ENCODE measurements at places on chromosomes 2 and 18.

DNA sequence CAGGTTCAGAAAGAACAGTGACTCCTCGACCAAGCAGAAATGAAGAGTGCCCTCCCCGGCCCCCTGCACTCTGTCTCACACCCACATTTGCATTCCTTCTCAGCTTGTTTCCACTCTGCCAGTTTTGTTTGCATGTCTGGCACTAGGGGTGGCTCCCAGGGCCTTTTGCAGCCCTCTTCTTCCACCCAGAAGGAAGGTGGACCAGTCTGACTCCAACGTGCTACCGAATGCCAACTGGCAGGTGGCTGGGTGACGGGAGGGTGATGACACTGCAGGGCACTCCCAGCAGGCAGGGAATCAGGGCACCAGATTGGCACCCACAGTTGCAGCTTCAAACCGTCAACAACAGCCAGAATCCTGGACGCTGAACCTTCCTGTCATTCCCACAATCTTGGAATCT is 371.1 kb downstream of the TXNL1 start:
- no peak for DNase-seq

DNA sequence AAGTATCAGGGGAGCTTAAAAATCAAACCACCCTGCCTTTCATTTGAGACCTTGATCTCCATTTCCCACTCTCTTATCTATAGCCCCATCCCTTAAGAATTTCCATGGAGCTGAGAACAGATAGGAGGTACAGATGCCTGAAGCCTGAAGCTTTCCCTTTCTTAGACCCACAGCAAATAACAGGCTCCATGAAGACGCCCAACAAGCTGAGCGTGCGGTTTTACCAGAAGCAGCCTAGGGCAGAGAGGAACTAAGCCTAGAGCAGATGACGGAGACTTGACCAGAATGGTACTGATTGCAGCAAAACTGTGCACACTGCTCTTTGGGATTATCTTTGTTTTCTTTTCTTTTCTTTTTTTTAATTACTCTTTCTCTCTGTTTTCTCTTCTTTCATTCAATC is 1.7 kb upstream of the ERBB4 start:
- DNase-seq: no peak

- DNase-seq: no peak
Observed at GRCh38 chr2:195859513-195859912, 202.5 kb downstream of the SLC39A10 start.

DNA sequence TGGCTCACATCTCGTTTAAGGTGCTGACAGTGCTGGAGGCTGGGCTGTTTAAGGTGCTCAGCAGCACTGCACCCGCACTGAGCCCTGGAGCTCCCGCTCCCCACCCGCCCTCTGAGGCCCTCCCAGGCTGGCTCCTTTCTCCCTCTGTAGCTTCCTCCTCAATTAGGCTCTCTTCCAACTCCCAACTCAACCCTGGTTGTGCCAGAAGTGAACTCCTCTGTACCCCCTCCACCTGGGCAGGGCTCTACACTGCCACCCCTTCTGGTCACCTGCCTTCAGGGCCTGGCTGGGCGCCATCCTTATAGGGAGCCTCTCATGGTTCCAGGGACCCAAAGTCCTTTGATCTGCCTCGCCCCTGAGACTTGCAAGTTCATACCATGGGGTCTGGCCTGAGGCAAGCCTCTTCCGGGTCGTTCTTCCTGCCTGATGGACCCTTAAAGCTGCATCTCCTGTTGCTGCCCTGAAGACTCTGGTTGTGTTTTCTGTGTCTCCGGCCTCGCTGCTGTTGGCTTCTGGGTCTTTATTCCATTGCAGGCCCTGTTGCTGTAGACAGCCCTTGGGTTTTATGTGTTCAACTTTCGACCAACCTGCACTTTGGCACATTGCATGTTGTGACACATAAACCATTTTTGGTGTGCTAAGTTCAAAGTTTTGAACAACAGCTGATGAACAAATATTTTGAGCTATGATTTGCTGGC is 199.6 kb downstream of the LDLRAD4 start:
- DNase-seq: no peak

DNA sequence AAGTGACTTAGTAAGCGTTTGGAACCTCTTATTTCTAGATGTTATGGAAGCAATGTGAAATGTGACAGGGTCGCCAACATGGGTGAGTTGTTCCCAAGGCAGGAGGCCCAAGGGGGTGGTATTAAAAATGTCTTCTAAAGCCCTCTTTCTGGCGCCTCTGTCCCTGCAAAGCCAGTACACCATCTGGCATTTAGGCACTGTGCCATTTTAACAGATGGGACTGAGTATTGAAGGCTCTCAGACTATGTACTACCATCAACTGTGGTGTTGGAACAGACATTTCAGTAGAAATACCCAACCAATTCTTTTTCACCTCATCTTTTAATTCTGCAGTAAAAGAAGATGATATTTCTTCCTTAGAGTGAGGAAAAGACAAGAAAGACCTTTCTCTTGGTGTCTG is 384.5 kb upstream of the MMADHC start:
- DNase-seq: no peak

- DNase-seq: no peak
Observed at GRCh38 chr18:3328532-3328931, 66.6 kb downstream of the MYL12B start.

- peak; percentile 8 for DNase-seq
Observed at GRCh38 chr2:144198116-144198515, 321.8 kb downstream of the ZEB2 start.

- DNase-seq: no peak
Observed at GRCh38 chr2:65465857-65466256, 33.5 kb upstream of the SPRED2 start.

DNA sequence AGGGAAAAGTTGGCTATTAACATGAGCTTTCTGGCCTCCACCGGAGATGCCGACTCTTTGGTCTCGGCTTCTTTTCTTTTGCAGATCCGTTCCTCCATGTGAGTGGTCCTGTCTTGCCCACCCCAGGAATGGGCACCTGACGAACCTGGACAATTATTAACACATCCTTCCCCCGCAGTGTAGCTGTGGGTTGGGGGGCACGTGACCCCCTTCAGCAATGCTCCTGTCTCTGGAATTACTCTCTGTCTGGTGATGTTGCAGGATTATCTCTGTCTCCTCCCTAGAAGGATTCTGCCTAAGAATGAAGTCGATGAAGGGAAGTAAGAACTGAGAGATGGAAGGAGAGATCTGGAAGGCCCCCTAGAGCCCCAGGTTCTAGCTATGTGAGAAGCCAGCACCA is 115.2 kb upstream of the NPAS2 start:
- DNase-seq: no peak

DNA sequence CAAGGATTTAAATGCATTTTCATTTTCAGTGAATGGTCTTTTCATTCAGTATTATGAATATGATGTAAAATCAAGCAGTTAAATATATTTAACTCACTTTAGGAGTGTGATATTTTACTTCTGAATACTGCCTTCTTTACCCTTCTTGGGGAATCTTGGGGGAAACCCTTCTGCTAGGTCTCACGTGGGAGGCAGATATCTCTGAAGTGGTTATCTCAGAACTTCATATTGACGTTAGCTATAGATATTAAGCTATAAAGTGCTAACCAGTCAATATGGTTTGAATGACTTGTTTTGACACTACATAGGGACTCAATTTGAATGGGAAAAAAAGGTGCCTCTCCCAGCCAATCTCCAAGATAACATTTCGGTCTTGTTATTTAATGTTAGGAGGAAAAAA is 9.8 kb downstream of the REL start:
- no peak for DNase-seq

GRCh38 chr2:24730481-24730880 is 62.7 kb downstream of the PTRHD1 start:
- DNase-seq: no peak

DNA sequence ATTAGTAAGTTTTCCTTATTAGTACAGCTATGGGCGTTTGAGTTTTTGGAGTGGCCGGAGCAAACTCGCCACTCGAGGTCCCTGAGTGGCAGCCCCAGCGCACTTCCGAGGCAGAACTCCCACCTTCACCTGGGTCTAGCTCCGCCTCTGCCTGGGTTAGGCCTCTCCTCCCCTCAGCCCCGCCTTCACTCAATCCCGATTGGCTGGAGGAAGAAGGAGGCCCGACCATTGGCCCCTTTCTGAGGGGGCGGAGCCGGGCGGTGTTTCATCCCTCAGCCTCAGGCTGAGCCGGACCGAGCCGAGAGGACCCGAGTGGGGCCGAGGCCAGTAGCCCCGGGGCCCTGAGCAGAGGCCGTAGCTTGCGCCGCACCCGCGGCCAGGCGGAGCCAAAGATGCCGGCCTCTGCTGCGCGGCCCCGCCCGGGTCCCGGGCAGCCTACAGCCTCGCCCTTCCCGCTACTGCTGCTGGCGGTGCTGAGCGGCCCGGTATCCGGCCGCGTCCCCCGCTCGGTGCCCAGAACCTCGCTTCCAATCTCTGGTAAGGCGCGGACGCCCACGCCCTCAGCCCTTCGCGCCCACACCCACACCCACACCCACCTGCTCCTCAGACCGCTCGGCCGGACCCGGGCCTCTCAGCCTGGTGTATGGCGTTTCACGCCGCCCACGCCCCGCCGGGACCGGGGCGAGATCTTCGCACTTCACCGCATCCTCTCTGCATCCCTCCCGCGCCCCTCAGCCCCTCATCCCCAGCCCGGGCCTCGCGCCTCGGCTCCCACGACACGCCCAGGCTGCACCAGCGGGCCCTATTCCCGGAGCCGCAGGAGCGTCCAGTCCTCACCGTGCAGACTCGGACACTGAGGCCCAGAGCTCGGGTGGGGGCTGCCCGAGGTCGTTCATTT is at the start of gene SEMA4F:
Gene SEMA4F, plus strand, starts transcription at position 263 of the 898 bp plus-strand sequence. Its CDS starts 130 bp downstream, at position 393.
- peak; percentile 92 for DNase-seq

GRCh38 chr2:238853721-238854120 is 5.8 kb downstream of the TWIST2 start:
- no peak for DNase-seq

GRCh38 chr18:60329131-60329530 is 43.4 kb downstream of the MC4R start:
- DNase-seq: no peak

- DNase-seq: no peak
Observed at GRCh38 chr2:218567797-218568189, 358 bp downstream of the USP37 start.

- no peak for DNase-seq
Observed at GRCh38 chr2:96185516-96185915, 23.1 kb downstream of the STARD7 start.

GRCh38 chr2:24819442-24820174 is 26.4 kb downstream of the CENPO start:
- no peak for DNase-seq

GRCh38 chr2:217150236-217150635 is 290.4 kb upstream of the TNP1 start:
- DNase-seq: peak; percentile 33

DNA sequence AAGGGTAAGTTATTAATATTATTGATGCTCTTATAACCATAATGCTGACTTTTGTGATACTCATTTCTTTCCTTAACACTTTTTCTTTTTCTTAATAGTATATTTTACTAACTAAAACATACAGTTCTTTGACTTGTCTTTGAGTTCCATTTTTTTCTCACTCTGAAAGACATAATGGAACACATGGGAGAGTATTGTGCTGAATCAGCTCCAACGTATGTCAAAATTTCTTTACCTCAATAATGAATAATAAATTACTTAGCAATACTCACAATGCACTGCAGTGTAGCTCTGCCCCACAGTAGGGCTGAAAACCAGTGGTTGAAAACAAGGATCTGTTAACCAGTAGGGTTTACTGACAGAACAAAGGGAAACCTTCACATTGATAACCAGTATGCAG is 40.7 kb downstream of the ACVR1 start:
- DNase-seq: no peak

- DNase-seq: no peak
Observed at GRCh38 chr18:53843113-53843760, 381.2 kb downstream of the MBD2 start.

GRCh38 chr18:28637897-28638296 is 461.0 kb upstream of the CDH2 start:
- no peak for DNase-seq

DNA sequence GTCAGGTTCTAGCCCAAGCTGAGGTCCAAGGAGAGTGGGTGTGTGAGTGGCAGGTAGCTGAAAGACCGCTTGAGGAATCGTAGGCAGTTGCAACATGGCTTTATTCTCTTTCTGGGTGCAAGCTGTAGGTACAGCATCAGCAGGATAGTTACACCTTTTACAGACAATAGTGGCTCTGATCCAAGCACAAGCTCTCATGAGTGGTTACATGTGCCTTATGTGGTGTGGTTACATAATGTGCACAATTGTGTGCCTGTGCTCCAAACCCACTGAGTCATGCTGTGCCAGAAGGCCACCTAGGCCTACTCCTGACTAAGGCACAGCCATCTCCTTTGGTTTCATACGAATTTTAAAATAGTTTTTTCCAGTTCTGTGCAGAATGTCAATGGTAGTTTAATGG is 227.6 kb downstream of the SATB2 start:
- no peak for DNase-seq

- no peak for DNase-seq
Observed at GRCh38 chr18:78939734-78940494, 39.7 kb upstream of the SALL3 start.

DNA sequence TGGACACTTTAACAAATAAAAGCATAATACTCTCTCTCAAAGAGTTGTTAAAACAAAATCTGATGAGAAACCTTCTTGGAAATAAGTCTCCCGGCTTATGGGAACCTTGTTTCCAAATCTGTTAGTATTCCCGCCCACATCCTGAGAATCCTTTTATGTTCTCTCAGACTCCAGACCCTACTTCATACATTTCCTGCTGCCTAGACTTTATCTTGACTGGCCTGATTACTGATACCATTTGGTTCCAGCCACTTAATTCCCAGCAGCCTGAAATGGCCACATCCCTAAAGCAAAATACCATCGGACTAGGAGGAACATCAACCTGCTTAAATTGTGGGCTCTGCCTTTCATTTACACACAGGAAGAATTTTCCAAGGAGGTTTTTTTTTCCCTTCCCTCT is 79.1 kb upstream of the CYP1B1 start:
- no peak for DNase-seq

DNA sequence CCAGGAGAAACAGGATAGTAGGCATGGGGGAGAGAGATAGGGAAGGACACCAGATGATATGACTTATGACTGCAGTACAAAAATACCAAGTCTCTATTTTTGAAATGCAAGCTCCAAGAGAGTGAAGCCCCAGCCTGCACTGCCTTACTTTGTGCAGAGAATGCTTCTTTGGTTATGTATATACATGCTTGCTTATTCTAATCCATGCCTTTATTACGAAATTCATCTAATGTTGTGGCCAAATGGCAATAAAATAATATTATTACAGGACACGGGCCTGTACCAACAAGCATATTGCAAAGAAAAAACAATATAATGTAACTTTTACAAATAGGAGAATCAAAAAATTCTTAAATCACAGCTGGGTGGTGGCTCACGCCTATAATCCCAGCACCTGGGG is 110.8 kb downstream of the BCL11A start:
- no peak for DNase-seq
